NCI-H1092 (cell line): ENCODE measurements at places on chromosomes 12 and 14.

DNA sequence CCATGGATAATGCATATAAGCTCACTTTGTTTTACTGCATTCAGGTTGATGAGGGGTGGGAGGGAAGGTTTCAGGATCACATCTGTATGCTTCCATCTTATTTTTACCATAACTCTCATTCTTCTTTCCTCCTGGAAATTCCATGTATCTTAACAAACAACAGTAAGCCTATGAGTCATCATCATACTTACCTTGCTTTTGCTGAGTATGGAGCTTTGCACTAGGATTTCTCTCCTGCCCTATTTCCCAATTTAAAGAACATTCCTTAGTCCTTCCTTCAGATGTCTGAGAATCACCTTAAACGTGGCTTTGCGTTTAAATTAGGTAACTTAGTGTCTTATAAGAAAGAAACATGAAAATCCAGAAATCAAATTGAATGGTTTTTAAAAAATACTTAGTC is 1.6 kb upstream of the CLEC14A start:
- DNase-seq = no peak

GRCh38 chr14:94485944-94486841 is 10.2 kb upstream of the SERPINA9 start:
- DNase-seq = no peak

DNA sequence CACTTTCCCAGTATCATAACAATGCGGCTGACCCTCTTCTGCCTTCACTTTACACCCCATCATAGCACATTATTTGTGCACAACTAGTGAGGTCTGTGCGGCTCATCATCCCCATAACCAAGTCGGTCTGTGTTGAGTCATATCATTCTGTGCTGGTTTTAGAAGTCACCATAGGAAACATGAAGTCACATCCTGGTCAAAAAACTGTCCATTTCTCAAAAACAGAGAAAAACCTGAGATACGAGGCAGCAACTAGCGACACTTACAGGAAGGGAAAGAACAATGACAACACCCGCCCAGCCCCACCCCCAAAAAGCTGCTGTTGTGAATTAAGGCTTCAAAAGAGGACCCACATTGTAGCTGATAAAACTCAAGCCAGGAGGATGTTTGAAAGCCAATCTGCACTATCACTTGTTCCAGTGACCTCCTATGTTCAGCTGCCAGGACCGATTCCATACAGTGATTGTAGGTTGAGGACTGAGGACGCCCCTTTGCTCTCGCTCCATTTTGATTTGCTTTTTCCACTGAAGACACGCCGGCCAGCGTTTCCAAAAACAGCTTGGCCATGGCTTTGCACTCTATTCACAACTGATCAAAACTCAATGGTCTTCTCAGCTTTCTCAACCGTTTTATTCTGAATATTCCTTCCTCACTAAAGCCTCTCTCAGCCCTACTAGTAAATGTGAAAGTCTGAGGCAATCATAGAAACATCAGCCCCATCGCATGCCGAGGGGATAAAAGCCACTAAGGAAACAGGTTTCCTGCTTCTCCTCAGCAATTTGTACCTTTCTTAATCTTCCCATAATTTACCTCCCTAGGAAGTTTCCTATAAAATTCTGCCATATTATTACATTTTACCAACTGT is 87.5 kb downstream of the DUSP16 start:
- DNase-seq = no peak

- DNase-seq = no peak
Measured at GRCh38 chr12:10722502-10722904, 620 bp downstream of the YBX3 start.

- DNase-seq = no peak
Measured at GRCh38 chr12:119758722-119759121, 90.8 kb downstream of the PRKAB1 start.

GRCh38 chr14:32900547-32900946 is 38.1 kb upstream of the NPAS3 start:
- DNase-seq = no peak

DNA sequence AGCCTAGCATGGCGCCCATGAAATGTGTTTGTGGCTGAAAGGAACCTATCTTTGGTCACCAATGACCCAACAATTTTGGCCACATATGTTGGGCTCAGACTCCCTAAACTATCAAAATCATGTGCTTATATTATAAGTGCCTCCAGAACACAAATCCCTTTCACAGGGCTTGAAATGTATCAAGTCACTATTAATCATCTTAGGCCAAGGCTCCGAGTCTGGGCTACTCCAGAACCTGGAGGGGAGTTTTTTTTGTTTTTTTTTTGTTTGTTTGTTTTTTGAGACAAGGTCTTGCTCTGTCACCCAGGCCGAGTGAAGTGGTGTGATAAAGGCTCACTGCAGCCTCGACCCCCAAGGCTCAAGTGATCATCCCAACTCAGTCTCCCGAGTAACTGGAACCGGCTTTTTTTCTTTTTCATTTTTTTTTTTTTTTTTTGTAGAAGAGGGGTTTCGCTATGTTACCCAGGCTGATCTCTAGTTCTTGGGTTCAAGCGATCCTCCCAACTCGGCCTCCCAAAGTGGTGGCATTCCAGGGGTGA is 989 bp upstream of the DRAM1 start:
- DNase-seq = no peak

- DNase-seq = no peak
Measured at GRCh38 chr14:78399316-78399889, 229.2 kb downstream of the NRXN3 start.

- DNase-seq = no peak
Measured at GRCh38 chr12:131542351-131542750, 168.5 kb upstream of the SFSWAP start.

DNA sequence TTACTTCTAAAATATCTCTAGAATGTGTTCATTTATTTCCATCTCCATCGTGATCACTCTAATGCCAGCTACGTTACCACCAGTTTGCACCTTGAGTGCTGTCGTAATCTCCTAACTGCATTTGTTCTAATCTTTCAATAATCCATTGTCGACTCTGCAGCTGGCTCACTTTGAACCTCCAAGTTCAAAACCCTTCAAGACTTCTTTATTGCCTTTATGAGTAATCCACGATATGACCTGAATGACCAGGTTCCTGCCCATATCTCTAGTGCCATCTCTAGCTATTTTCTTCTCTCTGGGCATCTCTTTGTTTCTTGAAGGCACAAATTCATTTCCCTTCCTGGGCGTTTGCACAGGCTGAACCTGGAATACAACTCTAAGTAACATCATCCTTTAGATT is 76.7 kb downstream of the SRGAP1 start:
- DNase-seq = no peak

DNA sequence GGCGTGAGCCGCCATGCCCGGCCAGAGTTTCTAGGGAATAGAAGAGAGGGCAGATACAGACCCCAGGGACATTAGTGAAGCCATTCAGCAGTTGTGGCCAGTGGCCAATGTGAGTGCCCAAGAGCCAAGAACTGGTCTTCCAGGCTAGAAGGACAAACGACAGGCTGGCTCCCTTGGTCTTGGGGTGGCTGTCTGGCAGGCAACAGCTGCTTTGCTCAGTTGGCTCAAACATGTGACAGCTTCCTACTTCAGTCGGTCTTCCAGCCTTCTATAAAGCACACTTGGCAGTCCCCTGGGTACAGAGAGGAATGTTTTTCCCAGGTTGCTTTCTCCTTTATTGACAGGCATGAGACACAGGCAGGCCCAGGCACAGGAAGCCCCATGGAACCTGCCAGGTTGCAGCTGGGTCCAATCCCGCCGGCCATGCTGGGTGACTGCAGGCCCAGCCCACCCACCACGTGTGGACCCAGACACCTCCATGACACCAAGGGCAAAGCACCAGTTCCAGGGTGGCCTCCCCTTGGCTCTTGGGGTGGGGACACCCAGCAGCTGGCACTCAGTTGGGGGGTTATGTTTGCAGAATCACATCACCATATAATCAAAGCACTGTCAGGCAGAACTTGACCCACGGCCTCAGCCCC is 15.4 kb downstream of the CHGA start:
- no peak for DNase-seq

- DNase-seq = no peak
Measured at GRCh38 chr12:88624911-88625310, 44.6 kb upstream of the KITLG start.

GRCh38 chr12:87728931-87729593 is 300.1 kb downstream of the C12orf50 start:
- no peak for DNase-seq

DNA sequence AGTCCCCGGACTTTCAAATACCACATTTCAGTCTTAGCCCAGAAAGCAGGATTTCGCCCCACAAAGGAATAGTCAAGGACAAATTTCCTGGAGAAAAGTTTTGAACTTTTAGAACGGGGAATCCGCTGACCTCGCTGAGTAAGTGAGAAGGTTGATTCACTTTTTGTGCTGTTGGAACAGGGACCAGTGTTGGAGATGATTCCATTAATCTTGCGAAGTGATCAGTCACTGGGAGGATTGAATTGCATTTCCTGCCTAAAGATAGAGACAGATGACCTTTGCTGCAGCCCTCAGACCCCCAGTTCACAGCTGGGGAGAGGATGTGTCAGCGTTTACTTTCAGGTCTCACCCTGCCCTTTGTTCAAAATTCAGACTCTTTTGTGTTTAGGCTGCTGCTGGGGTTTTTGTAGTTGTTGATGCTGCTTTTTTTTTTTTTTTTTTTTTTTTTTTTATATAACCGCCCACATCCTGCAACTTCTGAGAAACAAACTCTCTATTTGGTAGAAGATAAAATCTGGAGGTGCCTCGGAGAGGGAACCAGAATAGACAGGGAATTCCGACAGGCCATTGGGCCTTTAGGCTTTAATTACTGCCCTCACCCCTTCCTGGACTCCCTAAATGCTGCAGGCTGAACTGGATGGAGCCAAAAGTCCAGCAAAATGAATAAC is 9.8 kb upstream of the KDM2B start:
- DNase-seq = no peak

GRCh38 chr12:41473441-41473840 is 285.3 kb downstream of the PDZRN4 start:
- no peak for DNase-seq

DNA sequence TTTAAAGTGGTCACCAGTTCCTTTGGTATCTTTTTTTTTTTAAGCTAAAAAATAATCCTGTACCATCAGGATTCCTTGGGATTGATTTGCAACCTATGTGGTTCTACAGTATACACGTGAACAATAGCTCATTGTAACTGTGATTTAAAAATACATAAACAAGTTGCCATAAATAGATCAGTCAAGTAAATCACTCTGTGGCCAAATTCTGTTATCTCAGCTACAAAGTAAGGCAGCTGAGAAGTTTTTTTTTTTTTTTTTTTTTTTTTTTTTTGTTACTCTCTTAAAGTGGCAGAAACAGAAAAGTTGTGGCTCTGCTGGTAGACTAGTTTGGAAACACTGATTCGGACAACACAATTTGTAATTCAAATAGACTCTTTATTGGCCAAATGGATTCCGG is 104.5 kb downstream of the PRICKLE1 start:
- DNase-seq = no peak

- DNase-seq = no peak
Measured at GRCh38 chr14:50083467-50084337, 32.7 kb downstream of the VCPKMT start.

DNA sequence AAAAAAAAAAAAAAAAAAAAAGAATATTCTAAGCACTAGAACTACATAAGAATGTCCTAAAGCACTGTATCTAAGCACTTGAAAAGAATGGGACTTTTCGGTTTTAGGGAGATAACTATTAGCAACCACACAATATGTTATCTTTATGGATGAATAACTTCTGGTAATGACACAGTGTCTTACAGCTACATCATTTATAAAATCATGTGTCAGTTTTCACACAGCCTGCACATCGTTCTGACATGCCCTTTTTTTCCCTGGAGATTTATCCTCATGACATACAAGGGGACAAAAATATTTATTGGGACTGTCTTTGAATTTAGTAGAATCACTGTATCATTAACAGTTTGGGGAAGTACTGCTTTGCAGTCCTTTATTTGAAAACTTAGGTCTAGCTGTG is 17.3 kb downstream of the TMEM19 start:
- DNase-seq = no peak

DNA sequence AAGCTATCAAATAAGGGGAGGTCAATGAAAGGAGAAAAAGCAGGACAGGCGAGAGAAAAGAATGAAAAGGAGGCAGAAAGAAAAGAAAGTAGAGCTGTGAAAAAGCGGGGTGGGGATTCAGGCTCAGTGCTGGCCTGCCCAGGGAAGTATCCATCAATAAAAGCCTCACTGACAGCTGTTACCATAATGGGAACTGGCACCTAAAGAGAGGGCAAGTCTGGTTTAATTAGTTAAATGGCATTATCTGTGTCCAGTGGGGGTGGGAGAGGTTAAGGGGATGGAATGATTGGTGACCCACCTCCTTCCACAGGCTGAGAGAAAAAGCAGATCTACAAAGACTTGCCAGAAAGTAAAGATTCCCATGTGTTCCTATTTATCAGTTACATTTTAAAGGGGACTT is 7.4 kb downstream of the SALL2 start:
- no peak for DNase-seq

DNA sequence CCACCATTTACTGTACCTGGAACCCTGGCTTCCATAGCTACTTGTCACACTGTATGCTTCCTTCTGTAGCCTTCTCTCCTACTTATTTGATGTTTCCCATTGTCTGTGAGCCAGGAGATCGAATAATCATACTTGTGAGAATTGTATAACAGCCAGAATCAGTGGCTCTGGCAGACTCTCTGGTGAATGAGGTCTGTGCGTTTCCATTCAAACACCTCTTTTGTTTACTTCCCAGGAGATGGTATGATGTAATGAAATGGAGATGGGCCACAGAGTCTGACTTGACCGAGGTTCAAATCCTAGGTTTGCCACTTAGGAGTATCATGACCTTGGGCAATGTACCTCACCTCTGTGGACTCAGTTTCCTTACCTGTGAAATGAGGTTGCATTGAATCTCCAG is 35.7 kb upstream of the CLMN start:
- DNase-seq = no peak

- DNase-seq = no peak
Measured at GRCh38 chr14:93103392-93104080, 12.2 kb downstream of the ITPK1 start.

- DNase-seq = no peak
Measured at GRCh38 chr14:104731320-104732294, 7.6 kb downstream of the ADSS1 start.

DNA sequence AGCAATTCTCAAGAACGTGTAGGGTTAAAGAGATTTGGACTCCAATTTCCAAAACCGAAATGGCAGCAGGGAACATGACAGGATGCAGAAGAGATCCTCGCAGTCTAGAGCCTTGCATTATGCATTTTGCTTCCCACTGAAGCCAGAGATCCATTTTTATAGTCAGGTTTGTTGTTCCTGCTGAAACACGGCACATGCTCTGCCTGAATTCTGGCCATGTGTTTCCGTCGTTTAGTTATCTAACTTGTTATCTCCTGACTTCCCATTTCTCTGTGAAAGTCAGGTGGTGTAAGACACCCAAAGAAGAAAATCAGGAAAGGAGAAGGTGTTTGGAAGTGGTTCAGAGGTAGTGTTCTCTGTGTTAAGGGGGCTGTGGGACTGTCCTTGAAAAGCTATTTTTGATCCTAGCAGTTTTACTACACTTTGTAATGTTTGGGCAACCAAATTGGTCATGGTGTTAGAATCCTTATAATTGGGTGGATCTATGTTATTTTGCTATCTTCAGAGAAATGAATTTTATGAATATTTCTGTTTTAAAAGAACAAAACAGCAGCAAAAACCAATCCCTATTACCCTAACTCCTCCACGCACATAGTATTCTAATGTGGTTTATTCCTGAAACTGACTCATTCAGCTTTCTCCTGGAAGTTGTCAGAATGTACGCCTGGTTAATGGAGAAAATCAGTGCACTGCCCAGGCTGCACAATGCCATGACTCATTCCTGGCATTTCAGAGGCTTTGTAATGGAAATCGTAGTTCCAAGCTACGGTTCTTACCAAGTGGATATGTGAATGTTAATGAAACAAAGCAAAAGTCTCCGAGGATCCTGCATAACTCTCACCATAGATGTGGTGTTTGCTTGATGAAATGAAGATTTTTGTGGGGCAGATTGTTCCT is 110.1 kb downstream of the SAMD4A start:
- no peak for DNase-seq

- no peak for DNase-seq
Measured at GRCh38 chr12:113310489-113310888, 24.4 kb downstream of the SLC8B1 start.
